ENCODE measurements at places on chromosomes 2 and 18. TPM values are rescaled to one million over a fixed set of nuclear protein-coding genes. Genes with fewer than 3 reads are reported as not detected.

DNA sequence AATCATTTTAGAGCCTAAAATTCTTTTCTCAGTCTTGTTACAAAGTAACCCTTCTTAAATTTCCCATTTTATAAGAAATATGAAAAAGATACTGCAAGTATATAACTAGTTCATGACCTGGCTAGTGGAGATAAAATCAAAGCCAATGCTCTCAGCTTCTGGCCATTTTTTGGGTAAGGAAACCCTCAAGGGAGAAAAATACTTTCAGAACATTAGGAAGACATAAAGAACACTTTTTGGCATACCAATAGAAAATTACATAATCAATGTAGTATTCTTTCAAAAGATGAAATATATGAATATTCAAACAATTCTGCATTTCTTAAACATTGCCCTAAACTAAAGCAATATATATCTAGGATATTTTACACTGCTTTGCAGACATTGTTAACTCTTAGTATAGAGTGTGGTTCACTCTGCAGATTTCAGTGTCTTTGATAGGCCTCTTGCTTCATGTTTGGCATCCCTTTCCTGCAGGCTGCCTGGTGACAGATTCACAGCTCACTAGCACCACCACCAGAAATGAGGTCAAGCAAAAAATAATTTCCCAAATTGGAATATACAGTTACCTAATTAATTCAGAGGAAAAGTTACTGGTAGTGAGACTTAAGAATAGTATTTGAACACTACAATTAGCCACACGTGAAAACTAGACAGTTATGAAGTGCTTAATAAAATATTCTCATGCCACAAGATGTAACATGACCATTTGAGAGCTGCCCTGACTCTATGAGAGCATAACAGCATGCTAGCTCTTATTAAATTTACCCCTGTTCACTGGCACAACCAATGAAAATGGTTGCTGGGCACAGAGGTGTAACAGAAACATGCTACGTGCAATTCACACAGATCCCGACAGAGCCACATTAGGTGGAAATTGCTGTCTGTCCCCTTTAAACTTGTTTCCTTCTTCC is 36.0 kb downstream of the PAIP2B start:
- no peak overlapping the region for H3K27ac ChIP-seq
- no peaks in the 10 kb centered on the region for H3K4me1 ChIP-seq
- no peaks in the 10 kb centered on the region for H3K36me3 ChIP-seq
- no peaks in the 10 kb centered on the region for H3K27me3 ChIP-seq

SP140 gene
- 2.5 TPM for total RNA-seq

DNA sequence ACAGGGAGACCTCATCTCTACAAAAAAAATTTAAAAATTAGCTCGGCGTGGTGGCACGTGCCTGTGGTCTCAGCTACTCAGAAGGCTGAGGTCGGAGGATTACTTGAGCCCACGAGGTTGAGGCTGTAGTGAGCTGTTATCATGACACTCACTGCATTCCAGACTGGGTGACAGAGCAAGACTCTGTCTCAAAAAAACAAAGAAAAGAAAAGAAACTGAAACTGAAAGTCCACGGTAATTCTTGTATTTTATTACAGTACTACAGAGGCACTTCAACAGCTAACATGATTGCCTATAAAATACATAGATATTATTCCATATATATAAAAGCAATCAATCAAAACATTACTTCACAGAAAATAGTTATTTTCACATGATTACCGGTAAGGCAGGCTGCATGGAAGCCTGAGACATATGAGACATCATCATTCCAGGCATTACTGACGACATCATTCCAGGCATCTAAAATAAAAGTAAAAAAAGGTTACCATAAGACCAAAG is 23.1 kb downstream of the PRPF40A start:
- peaks cover 21% of the 10 kb centered on the region for H3K4me1 ChIP-seq
- H3K27ac ChIP-seq: no peak overlapping the region
- H3K27me3 ChIP-seq: no peaks in the 10 kb centered on the region
- no peak overlapping the region for H3K4me3 ChIP-seq

DNA sequence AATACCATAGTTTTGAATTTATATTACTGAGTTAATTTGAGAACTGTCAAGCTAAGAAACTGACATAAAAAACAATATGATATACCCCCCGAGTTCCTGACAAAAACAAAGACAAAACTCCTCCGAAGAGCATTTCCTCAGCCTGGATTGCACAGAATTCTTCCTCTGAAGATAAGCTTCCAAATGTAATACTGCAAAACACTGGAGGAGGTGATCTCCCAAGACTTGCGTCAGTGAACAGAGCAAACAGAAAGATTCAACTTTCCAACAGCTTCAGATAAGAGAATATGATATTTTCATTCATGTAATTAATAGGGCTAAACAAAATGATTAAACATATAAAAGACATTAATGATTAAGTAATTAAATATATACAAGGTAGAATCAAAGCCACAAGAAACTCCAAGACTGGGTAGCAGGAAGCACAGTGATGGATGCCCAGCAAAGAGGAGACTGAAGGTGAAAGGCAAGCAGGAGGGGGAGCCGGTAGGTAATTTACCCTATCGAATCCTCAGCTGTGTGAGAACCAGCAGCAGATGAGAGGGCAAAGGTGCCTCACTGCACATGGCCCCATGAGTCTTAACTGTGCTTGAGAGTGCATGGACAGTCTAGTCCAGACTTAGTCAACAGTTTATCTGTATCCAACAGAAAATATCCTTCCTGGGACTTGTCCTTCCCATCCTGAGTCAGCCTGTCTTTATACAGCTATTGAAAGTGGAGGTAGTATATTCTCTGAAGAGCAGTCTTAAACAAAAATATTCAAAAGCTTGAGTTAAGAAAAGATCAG is 18.3 kb upstream of the SERPINB3 start:
- H3K27ac ChIP-seq: peak overlapping the region; percentile 89
- H3K4me1 ChIP-seq: peaks cover 68% of the 10 kb centered on the region
- no peaks in the 10 kb centered on the region for H3K27me3 ChIP-seq
- no peak overlapping the region for H3K4me3 ChIP-seq
- no peaks in the 10 kb centered on the region for H3K36me3 ChIP-seq
- no peak for DNase-seq

DNA sequence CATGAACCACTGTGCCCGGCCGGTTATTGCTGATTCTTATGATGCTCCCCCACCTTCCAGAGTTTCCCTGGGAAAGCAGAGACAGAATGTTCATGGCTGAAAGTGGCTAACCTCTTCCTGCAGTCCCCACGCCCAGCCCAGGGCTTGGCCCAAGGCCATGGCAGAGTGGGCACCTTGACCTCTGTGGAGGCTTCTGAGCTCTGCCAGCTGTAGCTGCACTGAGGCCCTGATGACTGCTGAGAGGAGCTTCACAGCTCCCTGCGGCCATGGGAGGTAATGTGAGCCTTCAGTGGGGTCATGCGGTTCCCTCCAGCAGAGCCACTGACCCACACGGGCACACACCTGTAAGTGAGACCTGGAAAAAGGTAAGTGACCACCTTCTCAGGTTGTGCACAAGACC is 13.3 kb downstream of the EFHD1 start:
- no peak overlapping the region for H3K4me3 ChIP-seq
- no peaks in the 10 kb centered on the region for H3K27me3 ChIP-seq
- H3K4me1 ChIP-seq: no peaks in the 10 kb centered on the region
- DNase-seq: no peak

- H3K4me1 ChIP-seq: no peaks in the 10 kb centered on the region
- H3K4me3 ChIP-seq: no peak overlapping the region
- no peaks in the 10 kb centered on the region for H3K36me3 ChIP-seq
These were observed 113.5 kb upstream of the NEDD4L start for GRCh38 chr18:57930476-57930875.

DNA sequence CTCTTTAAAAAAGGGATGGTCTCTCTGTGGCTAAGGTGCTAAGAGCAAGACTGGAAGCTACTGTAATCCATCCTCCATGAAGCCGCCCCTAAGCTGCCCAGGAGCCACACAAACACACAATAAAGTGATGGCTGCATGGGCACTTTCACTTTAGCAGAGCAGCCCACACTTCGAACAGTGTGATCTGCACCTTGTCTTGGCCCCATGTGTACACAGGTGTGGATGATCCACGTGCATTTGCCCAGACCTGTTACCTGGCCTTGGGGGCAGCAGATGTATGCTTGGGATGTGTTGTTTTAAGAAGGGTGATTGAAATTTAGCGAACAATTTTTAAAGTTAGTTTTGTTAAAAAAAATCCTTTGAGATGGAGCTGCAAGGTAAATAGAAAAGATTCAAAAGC is 39.9 kb downstream of the TMEM178A start:
- no peak overlapping the region for H3K27ac ChIP-seq
- no peak overlapping the region for H3K4me3 ChIP-seq
- H3K4me1 ChIP-seq: no peaks in the 10 kb centered on the region
- H3K27me3 ChIP-seq: no peaks in the 10 kb centered on the region
- DNase-seq: no peak

SP100 gene
- 17.8 TPM for total RNA-seq

CYP26B1 gene
- 1.5 TPM for total RNA-seq

GKN1 gene
- total RNA-seq: 2.5 TPM

GRCh38 chr2:205662206-205662965 is 19.9 kb upstream of the NRP2 start:
- no peak overlapping the region for H3K4me3 ChIP-seq
- no peaks in the 10 kb centered on the region for H3K36me3 ChIP-seq
- DNase-seq: no peak
- H3K4me1 ChIP-seq: peaks cover 24% of the 10 kb centered on the region
- no peak overlapping the region for H3K27ac ChIP-seq

DNA sequence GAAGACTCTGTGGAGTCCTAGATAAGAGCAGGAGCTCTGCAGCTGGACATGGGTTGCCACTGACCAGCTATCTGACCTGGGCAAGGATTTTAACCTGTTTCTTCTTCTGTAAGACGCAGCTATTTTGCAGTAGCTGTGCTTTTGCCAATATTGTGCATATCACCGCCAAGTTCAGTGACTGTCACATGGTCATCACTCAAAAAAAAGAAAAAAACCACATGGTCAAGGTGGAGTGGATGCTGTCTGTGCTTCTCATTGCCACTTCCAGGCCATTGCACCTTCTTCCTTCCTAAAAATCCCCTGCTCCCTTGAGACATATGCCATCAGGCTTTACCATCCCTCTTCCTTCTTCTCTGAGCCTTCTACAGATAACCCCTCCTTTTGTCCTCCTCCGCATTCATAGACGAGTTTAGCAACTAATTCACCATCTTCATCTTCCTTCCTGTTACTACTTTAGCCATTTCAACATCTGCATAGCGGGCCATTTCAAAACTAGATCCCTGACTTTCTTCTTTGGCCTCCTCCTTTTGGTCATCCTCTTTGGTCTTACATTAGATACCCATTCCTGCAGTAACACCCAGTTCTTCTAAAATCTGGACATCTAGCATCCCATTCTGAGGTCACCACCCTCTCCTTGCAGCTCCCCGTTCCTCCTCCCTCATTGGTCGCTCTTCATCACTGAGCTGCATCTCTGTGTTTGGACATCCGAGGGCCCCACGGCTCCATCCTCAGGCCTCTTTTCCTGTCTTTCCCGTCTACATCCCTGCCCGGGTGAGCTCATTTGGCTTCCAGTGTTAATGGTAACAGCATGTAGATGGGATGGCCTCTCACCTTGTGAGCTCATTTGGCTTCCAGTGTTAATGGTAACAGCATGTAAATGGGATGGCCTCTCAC is 17.8 kb downstream of the RNF144A start:
- DNase-seq: no peak
- H3K27ac ChIP-seq: no peak overlapping the region
- no peaks in the 10 kb centered on the region for H3K36me3 ChIP-seq
- no peak overlapping the region for H3K4me3 ChIP-seq
- no peaks in the 10 kb centered on the region for H3K4me1 ChIP-seq
- no peaks in the 10 kb centered on the region for H3K27me3 ChIP-seq

SP110 gene
- total RNA-seq: 7.2 TPM

DNA sequence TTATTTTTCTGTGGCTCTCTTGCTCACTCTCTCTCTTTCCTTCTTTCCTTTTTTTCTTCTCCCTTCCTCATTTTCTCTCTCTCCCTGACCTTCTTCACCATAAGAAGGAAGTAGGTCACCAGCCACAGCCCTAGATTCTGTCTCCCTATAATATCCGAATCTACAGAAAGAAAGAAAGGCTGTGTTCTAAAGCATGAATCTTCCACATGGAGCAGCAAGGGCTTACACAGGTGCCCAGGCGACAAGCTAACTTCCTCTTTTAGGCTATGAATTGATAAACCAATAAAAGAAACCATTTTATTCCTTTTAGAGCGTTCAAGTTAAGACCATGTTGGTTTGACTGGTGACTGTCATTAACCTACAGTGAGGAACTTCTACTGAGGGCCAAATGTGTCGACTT is 49.3 kb downstream of the CACNB4 start:
- no peaks in the 10 kb centered on the region for H3K27me3 ChIP-seq
- DNase-seq: no peak
- no peak overlapping the region for H3K4me3 ChIP-seq

DNA sequence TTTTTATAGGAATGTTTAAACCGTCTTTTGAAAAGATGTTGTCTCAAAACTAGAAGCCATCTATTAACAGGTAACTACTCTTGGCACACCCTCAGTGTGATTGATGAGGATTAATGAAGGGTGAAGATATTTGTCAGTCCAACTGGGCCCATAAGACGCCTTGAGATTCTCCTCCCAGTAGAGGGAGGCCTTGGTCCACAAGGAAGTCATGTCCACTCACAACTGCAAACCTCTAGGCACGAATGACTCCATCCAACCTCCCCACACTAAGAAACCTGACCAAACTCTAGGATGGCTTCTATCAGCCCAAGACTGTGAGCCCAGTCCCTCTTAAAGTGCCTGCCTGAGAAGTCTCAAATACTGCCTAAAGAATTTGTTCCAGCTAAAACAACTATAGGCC is 19.2 kb upstream of the GRP start:
- H3K4me1 ChIP-seq: no peaks in the 10 kb centered on the region
- no peaks in the 10 kb centered on the region for H3K27me3 ChIP-seq
- no peak overlapping the region for H3K27ac ChIP-seq

- H3K4me1 ChIP-seq: no peaks in the 10 kb centered on the region
- H3K4me3 ChIP-seq: no peak overlapping the region
- no peak for DNase-seq
- H3K27me3 ChIP-seq: no peaks in the 10 kb centered on the region
- no peak overlapping the region for H3K27ac ChIP-seq
These were observed 598.1 kb downstream of the RNF144A start for GRCh38 chr2:7515327-7515726.

GRCh38 chr2:217943446-217944321 is 59.1 kb downstream of the TNS1 start:
- H3K4me1 ChIP-seq: peaks cover 92% of the 10 kb centered on the region
- DNase-seq: no peak
- H3K4me3 ChIP-seq: peak overlapping the region; percentile 58
- H3K36me3 ChIP-seq: no peaks in the 10 kb centered on the region
- H3K27me3 ChIP-seq: no peaks in the 10 kb centered on the region

MYO7B gene
- total RNA-seq: not detected

Data from esophagus squamous epithelium (tissue), 5 donors.